ENCODE measurements at places on chromosomes 12 and 14.

- DNase-seq, result no peak
These were observed 98.7 kb downstream of the EML1 start for GRCh38 chr14:99891900-99892299.

GRCh38 chr12:28459481-28459880 is 269.2 kb downstream of the CCDC91 start:
- no peak for DNase-seq

DNA sequence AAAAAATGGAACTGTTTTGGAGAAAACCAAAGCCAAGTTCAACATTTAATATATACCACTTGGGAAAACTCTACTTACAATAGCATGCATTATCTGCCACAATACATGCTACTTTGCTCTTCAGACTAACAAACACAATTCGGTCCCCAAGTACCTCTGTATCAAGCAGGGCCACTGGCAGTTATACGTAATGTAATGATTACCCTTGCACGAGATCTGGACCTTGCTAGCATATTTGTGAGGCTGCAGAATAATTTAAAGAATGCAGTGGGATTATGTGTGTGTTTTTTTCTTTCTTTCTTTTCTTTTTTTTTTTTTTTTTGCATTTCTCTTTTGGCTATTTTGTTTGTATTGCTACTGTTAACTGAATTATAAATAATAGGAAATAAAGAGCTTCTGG is 22.8 kb upstream of the PYGL start:
- no peak for DNase-seq

DNA sequence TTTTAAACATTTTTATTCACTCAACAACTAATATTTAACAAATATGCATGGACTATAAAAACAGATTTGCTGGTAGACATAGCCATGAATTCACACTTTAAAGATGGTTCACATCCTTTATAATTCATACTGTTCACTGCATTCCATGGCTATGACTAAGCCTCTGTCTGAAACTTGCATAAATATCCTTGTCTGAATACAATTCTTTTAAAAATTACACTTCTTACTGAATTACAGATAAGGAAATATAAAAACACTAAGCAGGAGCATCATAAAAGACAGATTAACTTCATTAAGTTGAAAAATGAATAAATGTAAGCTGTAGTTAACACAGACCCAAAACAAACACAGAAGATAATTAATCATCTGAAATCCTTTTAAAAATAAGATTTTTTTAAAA is 53.8 kb downstream of the GXYLT1 start:
- DNase-seq, result no peak

DNA sequence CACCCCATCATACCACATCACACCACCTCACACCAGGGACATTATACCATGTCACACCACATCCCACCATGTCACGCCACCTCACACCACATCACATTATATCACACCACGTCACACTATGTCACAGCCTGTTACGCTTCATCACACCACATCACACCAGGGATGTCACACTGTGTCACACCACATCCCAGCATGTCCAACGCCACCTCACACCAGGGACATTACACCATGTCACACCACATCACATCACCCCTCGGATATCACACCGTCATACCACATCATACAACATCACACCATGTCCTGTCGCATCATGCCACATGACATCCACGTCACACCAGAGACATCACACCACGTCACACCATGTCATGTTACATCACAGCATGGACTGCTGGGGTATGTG is 235.5 kb downstream of the TMEM121 start:
- no peak for DNase-seq
